Brain (organoid and tissue), 16 donors: ENCODE measurements at places on chromosomes 16 and 17. TPM values are rescaled to one million over a fixed set of nuclear protein-coding genes. Genes with fewer than 3 reads are reported as not detected.

Gene TUBB3
- polyA plus RNA-seq, result 1,475 TPM

Gene P2RX1
- polyA plus RNA-seq, result not detected

Gene DPEP2
- 1.2 TPM for polyA plus RNA-seq

Gene TMEM238L
- polyA plus RNA-seq, result not detected

Gene MSLN
- 0.63 TPM for polyA plus RNA-seq

Gene NOS2
- 1.7 TPM for polyA plus RNA-seq

Gene CRYM
- polyA plus RNA-seq, result 27.2 TPM

Gene PPL
- 43.5 TPM for polyA plus RNA-seq

Gene PARN
- polyA plus RNA-seq, result 28.7 TPM

Gene SAMD14
- polyA plus RNA-seq, result 24.4 TPM

Gene KRT36
- not detected for polyA plus RNA-seq

Gene CCP110
- polyA plus RNA-seq, result 16.4 TPM

Gene LDHD
- polyA plus RNA-seq, result 9.0 TPM

Gene ZNF821
- 59.7 TPM for polyA plus RNA-seq

Gene KRTAP3-2
- polyA plus RNA-seq, result not detected

Gene EVI2A
- polyA plus RNA-seq, result 27.8 TPM

Gene DRG2
- polyA plus RNA-seq, result 62.1 TPM

Gene CLDN6
- 0.31 TPM for polyA plus RNA-seq

Gene PRSS8
- polyA plus RNA-seq, result 8.7 TPM

Gene TAT
- polyA plus RNA-seq, result 0.07 TPM

Gene ENGASE
- 7.1 TPM for polyA plus RNA-seq

Gene KCNJ18
- not detected for polyA plus RNA-seq

Gene ADORA2B
- 3.4 TPM for polyA plus RNA-seq

Gene PEMT
- polyA plus RNA-seq, result 88.1 TPM

Gene ADAM11
- 5.5 TPM for polyA plus RNA-seq

Gene SRCIN1
- 42.9 TPM for polyA plus RNA-seq

Gene ERN2
- polyA plus RNA-seq, result not detected

Gene C17orf107
- 5.3 TPM for polyA plus RNA-seq

Gene DYNLRB2
- polyA plus RNA-seq, result 7.0 TPM

Gene NUTF2
- 181 TPM for polyA plus RNA-seq

Gene RNF112
- polyA plus RNA-seq, result 14.3 TPM

Gene ACAP1
- polyA plus RNA-seq, result 1.7 TPM

Gene SPATA22
- polyA plus RNA-seq, result 0.46 TPM

Gene CDH11
- polyA plus RNA-seq, result 10.4 TPM

Gene OR1F1
- polyA plus RNA-seq, result not detected

Gene GNGT2
- 1.4 TPM for polyA plus RNA-seq

Gene TRAPPC1
- 236 TPM for polyA plus RNA-seq

Gene ATP2A3
- polyA plus RNA-seq, result 160 TPM

Gene LYRM9
- polyA plus RNA-seq, result 19.9 TPM

Gene GPR139
- 0.41 TPM for polyA plus RNA-seq
